Hepatic stellate cell (primary cell): ENCODE measurements at places on chromosomes 4 and X.

- DNase-seq, result no peak
Measured at GRCh38 chr4:122639181-122639580, 18.3 kb upstream of the IL21 start.

- peak; percentile 80 for DNase-seq
Measured at GRCh38 chr4:89111833-89112563, 665 bp downstream of the TIGD2 start.

- DNase-seq, result no peak
Measured at GRCh38 chr4:76310683-76311082, 4.2 kb downstream of the STBD1 start.

DNA sequence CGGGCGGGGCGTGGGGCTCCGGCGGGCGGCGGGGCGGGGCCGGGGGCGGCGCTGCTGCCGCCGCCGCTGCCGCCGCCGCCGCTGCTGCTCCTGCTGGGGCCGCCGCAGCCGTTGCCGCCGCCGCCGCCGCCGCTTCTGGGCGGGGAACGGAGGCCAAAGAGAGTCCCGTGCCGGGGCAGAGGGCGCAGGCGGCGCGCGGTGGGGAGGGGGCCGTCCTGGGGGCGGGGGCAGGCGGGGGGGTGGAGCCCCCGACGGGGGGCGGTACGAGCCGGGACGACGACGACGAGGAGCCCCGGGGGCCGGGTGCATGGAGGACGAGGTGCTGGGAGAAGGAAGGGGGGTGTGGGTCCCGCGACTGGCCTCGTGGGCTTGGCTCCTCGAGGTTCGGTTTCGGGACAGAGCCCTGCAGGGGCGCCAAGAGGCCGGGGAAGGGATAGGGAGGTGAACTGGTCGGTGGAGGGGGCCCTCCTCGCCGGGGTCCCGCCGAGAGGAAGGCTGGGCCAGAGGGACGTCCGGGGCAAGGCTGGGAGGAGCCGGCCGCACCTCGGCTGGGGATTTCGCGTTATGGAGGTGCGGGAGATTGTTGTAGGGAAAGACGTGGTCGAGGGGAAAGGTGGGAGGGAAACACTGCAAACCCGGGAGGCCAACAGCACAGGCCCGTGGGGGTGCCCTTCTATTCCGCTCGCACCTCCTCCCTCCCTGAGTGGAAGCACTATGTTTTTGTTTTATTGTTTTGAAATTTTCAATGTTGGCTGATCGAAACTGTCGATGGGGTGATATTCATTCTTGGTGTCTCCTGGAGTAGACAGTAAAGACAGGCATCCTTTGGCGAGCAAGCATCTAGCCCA is 1.9 kb downstream of the BCORL1 start:
- peak; percentile 57 for DNase-seq

DNA sequence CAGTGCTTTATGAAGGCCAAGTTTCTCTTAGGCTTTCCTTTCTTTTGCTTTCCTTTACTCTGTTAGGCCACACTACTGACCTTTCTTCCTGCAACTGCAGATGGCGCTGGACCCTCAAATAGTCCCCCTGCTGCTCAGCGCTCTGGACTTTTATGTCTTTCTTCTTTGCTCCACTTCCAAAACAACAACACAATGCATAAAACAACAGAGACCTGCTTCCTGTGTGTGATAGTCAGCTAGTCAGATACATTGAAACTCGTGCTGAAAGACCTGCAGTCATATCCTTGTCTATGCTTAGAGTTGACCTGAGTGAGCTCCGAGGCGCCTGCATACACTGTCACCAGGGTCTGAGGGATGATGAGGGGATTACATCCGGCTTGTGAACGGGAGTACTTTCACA is 108.9 kb upstream of the TEX13D start:
- no peak for DNase-seq

GRCh38 chr4:76955182-76955581 is 5.6 kb downstream of the SEPTIN11 start:
- DNase-seq, result no peak

GRCh38 chr4:27763830-27764525 is 903.3 kb downstream of the STIM2 start:
- no peak for DNase-seq

GRCh38 chrX:136829413-136829812 is 48.7 kb upstream of the ARHGEF6 start:
- DNase-seq, result no peak

DNA sequence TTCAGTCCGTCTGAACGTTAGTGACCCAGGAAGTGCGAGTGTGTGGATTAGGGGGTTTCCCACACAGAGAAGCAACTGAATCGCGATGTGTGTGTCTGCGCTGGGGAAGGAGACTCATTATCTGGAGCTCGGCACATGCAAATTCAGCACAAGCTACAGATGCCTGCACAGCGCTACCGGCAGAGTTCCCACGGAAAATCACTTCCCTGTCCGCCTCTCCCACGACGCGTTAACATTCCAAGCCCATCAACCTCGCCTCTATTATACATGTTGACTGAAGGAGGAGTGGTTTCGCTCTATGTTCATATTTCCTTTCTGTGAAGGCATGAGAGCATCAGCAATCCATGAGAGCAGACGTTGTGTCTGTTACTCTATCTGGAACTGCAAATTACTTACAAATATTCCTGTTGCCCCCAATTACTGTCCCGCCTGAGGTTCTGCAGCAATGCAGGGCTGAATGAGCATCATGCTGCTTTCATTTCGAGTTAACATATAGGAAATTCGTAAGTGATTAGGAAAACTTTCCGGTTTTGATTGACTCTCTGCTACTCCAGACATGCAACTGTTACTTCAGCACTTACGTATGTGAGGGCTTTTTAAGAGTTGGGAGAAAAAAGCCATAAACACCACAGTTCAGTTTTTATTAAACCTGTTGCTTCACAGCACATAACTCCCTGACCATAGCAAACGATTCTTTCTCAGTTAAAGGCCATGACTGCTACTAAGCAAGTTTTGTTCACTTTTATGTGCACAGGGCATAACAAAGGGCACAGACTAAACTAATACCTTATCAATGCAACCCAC is 15.0 kb upstream of the MTNR1A start:
- peak; percentile 47 for DNase-seq

GRCh38 chr4:13640149-13640940 is 12.8 kb upstream of the BOD1L1 start:
- no peak for DNase-seq

GRCh38 chr4:30720021-30720660 is at the start of gene PCDH7:
Gene PCDH7 (plus strand): TSS chr4:30720369. CDS start chr4:30721423, 1,054 bp downstream.
- peak; percentile 54 for DNase-seq

DNA sequence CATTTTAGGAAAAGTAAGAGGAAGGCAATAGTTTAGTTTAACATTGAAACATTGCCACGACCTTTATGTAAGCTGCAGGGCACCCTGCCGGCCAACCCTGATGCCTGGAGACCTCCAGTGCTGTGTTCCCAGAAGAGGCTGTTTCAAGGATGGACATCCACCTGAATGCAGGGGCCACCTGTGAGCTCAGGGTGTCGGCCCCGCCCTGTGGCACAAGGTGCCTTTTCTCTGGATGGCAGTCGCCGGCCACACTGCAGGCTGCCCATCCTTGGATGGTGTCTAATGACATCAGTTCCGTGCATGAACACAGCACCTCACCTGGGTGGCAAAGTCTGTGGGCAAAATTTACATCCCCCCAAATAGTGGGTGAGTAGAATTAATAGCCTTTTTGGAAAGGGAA is 180.0 kb downstream of the AFAP1 start:
- no peak for DNase-seq

- no peak for DNase-seq
Measured at GRCh38 chr4:40206426-40206825, 9.6 kb downstream of the RHOH start.

DNA sequence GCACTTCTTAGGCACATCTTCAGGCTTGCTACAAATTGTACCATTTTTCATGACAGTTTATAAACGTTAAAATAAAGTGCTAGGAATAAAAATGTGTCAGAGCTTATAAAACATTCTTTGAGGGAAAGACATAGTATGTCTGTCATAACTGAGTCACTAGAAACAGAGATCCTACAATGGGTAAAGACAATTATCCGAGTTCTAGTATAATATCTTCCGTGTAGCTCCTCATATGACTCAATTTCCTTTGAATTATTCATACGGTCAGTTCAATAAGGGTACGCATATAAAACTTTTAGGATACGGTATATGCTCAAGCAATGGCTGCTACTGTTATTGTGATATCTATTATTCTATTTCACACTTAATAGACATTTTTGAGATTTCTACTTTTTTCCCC is 349.1 kb downstream of the PCDH10 start:
- DNase-seq, result no peak

GRCh38 chrX:9492901-9493300 is 28.0 kb downstream of the TBL1X start:
- no peak for DNase-seq

DNA sequence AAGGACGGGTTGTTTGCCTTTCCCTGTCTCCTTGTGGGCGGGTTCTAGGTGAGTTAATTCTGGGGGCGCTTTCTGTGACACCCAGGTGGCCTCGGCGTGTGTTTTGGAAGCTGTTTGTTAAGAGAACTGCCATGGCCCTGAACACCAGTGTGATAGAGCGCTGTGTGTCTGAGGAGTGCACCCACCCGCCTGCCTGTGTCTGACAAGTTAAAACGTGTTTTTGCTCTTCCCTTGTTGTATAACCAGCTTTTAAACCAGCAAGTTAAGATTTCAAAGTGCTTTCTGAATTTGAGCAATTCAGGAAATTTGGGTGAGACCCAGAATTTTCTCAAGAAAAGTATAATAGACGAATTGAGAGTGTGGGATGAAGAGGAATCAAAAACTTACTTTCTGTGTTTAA is 55.2 kb upstream of the HGFAC start:
- no peak for DNase-seq

DNA sequence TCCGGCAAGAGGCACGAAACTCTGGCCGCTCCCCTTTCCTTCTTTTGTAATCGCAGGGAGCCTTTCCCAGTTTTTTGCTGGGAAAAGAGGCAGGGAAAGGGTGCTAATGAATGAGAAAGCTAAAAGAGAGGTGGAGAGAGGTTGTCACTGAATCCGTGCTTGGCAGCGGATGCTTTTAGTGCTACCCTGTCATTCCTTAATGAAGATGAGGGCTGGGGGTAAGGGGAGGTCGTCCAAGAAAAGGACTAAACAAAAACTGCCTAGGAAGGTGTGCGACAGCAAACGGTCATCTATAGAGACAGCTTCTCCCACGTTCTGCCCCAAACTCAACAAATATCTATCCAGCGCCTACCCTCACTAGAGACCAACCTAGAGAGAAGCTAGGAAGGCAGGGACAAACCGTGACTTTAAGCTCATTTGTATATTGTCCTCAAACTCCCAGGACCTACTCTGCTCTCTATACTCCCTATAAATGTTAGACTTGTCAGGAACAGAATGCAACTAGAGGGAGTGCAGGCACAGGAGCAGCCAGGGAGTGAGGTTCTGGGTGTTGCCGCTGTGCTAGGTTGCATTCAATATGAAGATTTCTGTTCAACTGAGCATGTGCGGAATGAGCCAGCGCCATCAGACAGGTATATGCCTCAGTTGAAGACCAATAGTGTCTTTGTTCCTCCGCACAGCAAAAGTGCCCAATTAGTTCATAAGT is 777 bp upstream of the CASK start:
- peak; percentile 12 for DNase-seq

DNA sequence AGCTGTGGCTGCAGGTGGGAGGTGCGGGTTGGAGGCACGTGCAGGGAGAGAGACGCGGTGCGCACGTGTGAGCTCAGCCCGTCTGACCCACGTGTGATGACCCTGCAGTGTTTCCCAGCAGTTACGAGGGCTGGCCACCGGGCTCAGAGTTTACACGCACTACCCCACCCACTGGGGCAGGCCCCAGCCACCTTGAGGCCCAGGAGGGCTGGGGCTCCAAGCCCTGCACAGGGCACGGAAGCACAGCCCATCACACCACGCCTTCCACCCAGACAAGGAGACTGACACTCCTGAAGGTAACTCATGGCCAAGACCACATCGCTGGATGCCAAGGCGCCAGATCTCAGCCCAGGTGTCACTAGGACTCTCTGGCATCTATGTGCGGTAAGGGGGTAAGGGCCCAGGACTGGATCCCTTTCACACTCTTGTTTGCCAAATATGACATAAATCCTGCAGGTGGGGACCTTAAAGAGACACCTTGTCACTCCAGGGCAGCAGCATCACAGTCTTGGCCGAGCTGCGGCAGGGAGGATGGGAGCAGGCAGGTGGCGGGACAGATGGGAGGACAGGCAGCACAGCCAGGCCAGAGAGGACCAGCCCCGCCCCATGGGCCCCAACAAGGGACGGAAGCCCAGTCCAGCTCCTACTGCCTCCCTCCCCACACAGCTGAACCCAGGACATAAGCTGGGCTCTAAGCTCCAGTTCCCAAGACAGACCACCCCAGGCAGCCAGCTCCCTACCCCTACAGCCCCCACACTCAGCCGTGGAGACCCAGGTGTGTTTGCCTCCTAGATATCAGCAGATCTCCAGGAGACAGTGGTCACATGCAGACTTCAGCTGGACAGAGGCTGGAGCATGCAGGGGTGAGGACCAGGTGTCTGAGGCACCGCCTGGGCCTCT is 56.8 kb downstream of the ZFYVE28 start:
- no peak for DNase-seq

GRCh38 chrX:102995316-102995715 is 58.2 kb downstream of the RAB40AL start:
- DNase-seq, result no peak

DNA sequence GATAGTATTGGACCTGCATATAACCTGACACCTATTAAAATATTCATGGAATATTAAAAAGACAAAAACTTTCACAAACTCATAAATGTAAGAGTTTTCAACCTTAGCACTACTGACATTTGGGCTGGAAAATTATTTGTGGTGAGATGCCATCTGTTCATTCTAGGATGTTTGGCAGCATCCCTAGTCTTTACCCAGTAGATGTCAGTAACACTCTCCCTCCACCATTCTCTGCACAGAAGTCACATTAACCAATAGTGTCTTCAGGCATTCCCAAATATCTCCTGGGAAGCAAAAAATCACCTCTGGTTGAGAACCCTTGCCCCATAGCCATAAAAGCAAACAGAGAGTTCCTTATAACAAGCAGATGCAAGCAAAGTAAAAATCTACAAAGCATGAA is 41.4 kb upstream of the NDST4 start:
- DNase-seq, result no peak

DNA sequence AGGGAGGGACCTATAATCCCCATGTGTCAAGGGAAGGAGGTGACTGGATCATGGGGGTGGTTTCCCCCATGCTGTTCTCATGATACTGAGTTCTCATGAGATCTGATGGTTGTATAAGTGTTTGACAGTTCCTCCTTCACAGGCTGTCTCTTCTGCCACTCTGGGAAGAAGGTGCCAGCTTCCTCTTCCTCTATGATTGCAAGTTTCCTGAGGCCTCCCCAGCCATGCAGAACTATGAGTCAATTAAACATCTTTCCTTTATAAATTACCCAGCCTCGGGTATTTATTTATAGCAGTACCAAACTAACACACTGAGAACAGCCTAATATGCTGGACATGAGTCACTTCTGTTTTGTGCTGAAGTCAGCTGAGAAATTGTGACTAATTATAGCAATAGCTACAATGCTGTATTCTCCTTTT is 656.9 kb upstream of the CPEB2 start:
- DNase-seq, result peak; percentile 24

DNA sequence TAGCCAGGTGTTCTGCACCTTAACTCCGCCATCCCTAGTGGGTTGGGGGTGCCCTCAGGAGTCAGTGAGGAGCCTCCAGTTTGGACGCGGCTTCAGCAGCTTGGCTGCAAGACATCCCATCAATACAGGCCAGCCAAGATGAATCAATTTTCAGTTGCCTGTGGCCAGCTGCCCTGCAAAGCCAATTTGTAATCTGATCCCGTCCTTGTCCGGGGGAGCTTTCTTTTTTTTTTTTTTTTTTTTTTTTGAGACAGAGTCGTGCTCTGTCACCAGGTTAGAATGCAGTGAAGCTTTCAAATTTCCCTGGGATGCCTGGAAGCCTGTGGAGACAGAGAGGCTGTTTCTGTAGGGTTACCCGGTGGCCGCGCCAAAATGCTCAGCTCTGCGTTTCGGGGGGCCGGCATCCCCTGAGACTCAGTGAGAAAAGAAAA is 192.5 kb downstream of the ASMT start:
- DNase-seq, result no peak

GRCh38 chr4:7924163-7924562 is 15.5 kb downstream of the AFAP1 start:
- peak; percentile 34 for DNase-seq
